Stimulated activated CD4-positive, alpha-beta T cell treated with anti-CD3 and anti-CD28 coated beads, TNF-alpha, amount 100 ng/mL, for 48 hours (primary cell): ENCODE measurements at places on chromosomes 12 and 14.

DNA sequence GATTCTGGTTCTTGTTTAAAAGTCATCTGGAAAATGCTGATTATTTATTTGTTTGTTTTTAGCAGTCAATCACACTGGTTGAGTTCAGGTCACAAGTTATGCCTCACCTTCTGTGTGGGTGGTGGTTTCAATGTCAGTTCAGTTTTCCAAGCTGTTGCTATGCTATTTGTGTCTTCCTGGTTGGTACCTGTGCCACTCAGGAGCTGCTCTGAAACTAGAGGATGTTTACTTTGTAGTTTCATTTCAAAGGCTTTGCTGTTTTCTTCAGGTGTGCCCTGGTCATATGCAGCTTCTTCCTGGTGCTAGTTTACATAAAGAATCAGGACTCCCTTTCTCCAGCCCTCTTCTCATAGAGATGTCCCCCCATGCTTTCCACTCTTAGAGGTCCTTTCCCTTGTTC, 75.7 kb upstream of the PPP4R3A start:
- DNase-seq: no peak

DNA sequence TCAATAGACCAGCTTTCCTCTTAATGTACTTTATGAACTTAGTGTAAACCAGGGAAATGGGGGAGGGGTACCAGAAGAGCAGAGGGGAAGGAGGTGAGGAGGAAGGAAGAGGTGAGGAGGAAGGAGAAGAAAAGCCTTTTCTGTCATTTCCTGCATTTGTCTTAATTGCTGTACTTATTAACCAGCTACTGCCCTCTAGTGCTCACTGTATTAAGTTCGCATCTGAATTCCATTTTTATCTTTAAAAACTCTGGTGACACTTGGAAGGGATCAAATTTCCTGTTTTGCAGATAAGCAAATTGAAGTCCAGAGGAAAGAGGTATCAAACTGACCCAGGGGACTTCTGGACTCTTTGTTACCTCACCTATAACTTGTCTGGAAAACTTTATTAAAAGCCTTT, 22.2 kb downstream of the MANSC1 start:
- no peak for DNase-seq

DNA sequence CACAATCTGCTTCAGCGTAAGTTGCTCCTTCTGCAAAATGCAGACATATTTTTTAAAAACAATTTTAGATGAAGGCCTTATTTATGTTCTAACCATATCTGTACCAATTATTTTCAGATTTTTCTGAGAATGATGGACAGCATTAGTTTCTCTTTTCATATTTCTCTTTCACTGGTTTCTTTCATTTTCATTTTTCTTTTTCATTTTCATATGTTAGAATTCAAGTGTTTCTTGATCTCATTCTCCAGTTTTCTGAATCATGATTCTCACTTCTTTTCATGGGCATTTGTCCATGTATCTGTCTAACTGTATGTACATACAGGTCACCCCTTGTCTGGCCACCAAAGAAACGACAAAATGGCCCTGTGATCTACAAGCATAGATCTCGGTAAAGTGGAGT, 346.6 kb downstream of the NAV3 start:
- no peak for DNase-seq

- no peak for DNase-seq
These were observed 1.5 kb downstream of the NRIP2 start for GRCh38 chr12:2833327-2833726.

DNA sequence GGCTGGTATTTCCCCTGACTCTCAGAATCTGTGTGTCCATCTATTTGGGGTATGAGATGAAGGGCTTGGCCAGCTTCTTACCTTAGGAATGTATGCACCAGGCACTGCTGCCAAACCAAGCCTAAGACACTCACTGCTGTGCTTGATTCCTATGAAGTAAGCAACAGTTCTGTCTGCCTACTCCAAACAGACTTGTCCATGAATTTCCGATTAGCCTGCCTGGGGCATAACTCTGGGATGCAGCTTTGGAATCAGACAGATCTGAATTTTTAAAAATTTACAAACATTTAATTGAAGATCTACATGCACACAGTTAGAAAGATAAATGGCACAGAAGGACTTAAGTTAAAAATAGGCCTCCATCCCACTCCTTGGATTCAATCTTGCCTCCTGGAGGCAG, 59.5 kb upstream of the JDP2 start:
- DNase-seq: no peak

- DNase-seq: no peak
These were observed at the start of gene SLC7A7 for GRCh38 chr14:22814941-22815713. SLC7A7 (minus strand) TSS chr14:22815435; CDS start chr14:22813398, 2,037 bp downstream.

- DNase-seq: no peak
These were observed 115.6 kb downstream of the LRIG3 start for GRCh38 chr12:58804749-58805148.

DNA sequence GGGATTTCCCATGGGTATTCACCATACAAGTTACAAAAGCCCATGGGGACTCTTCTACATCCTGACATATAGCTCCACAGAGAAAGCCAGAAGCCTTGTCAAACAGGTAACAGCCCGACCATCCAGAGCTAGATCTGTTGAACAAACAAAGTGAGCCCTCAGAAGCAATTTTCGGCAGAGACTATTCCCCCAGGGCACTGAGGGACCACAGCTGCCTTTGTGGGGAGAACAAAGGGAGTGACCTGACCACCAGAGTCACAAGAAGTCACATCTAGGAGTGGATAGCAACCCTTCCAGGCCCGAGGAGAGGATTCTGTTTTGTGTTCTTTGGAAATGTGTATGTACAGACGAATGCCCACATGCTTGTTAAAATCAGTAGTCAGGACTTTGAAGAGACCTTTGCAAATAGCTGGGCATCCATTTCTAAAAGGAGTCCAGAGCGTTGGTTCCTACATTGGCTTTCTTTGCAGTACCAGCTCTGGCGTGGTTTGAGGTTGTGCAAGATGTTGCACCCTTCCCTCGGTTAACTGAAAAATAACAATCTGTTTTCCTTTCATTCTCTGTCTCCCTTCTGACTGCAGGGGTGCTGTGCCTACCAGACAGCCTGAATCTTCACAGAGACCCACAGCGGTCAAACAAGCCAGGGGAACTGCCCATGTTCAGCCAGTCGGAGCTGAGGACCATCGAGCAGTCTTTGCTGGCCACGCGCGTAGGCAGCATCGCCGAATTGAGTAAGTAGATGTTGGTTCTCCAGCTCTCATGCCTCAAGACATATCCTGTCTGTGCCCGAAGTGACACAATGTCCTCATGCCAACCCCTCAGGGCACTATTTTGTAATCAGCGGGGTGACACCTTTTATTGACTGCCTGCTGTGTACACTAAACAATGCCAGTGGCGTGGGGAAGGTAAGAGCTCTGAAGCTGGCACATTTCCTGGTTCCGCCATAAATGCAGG, 165.4 kb upstream of the PWP1 start:
- no peak for DNase-seq

- DNase-seq: no peak
These were observed 78.7 kb downstream of the TXNDC16 start for GRCh38 chr14:52473557-52473956.

- DNase-seq: no peak
These were observed 38.1 kb downstream of the GOLGA5 start for GRCh38 chr14:92832137-92832700.

DNA sequence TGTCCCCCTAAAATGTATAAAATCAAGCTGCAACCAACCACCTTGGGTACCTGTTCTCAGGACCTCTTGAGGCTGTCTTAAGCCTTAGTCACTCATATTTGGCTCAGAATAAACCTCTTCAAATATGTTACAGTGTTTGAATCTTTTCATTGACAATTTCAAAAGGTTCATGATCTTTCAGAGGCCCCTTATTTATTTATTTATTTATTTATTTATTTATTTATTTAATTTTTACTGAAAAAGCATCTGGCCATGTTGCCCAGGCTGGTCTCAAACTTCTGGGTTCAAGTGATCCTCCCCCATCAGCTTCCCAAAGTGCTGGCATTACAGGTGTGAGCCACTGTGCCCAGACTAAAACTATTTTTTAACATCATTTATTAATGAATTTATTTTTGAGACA, 8.2 kb upstream of the NUDT4 start:
- no peak for DNase-seq

DNA sequence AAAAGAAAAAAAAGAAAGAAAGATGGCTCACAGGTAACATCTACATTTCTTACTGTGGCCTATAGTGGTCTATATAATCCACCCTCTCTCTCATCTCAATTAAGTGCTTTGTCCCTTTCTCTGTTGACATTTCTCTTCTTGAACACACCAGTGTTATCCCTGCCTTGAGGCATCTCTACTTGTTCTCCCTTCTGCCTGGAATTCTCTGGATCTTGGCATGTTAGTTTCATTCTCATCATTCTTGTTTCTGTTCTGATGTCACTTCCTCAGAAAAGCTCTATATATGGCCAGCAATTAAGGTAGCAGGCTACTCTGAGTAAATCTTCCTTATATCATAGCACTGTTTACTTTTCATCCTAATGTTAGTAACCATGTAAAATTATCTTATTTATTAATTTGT, 155.7 kb upstream of the PDZRN4 start:
- no peak for DNase-seq

DNA sequence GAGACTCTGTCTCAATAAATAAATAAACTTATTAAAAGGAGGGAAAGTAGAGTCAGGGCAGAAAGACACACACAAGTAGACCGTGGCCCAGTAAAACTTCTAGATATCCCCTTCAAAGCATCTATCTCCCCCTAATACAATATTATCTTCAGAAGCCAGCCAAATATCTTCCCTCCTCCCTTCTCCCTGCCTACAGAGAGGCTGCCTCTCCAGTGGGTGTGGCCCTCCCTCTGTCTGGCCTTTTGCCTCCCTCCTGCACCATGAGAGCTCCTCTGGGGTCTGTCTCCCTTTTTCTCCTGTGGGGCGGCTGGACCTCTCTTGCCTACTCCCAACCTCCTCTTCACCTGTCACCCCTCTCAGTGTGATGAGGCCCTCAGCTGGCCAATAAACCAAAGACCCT, 139.2 kb downstream of the EGLN3 start:
- no peak for DNase-seq

DNA sequence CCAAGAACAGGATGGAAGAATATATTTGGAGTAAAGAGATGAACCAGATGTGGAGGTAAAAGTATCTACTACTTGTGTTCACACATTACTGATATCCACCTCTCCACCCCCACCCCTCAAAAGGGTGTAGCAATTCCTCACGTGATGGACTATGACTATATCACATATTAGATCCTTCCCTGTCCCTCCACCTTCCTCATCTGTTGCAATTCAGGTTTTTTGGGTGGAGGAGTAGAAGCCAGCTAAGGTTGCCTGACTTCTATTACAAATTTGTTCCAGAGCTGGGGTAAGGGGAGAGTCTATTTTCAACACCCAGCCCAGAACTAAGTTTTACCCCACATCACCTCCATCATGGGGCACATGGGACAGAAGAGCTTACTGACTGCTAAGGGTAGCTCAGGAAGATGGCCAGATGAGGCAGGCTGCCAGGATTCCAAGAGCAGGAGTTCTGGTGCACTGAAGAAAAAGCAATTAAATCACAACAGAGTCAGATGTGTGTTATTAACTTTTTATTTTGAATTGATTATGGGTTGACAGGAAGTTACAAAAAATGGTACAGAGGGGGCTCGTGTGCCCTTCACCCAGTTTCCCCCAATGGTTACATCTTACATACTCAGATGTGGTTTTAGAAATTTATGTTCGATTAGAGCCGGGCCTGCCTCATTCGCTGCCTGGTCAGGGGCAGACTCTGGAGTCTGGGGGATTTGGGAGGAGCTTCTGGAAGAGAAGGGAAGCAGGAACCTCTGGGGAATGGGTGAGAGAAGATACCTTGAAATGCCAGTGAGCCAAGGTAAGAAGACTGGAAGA, 2.1 kb downstream of the RNASE13 start:
- no peak for DNase-seq

DNA sequence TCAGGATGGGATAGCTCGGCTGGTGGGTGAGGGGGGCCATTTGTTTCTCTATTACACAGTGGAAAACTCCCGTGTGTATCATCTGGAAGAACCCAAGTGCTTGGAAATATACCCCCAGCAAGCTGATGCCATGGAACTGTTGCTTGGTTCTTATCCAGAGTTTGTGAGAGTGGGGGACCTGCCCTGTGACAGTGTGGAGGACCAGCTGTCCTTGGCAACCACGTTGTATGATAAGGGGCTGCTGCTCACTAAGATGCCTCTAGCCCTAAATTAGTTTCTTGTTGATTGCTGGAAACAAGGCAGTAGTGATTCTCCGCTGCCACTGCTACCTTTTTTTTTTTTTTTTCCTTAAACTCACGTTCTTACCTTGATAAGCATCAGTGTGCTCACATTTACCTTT, 1.9 kb downstream of the RIOX1 start:
- no peak for DNase-seq

GRCh38 chr14:103087343-103087835, 3.4 kb downstream of the LBHD2 start:
- DNase-seq: no peak

DNA sequence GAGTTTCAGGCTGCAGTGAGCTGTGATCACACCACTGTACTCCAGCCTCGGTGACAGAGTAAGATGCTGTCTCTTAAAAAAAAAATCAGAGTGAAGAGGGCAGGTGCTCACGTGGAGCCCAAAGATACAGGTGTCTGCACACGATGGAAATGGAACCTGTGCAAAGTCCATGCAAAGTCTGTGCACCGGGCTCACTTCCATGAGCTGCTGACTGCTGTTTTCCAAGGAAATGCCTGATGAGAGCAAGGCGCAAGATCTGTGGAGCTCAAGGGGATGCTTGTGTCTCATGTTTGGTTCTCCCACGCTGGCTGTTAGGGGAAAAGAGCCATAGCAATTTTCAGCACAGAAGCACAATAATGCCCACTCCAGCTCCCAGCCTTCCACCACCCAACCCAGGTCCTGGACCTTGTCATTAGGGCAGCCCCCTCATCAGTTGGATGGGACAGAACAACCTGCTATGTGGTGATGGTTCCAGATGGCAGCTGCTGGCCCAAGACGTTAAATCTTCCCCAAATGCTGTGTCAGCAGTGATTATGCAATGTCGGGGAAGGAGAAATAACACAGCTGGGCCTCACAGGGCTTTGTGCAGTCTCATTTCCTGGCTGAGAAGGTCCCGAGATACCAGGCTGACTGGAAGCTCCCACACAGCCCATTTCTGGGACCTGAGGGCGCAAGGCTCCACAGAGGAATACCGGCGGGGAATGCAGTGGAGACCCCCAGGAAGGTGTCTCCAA, 27.9 kb upstream of the DICER1 start:
- DNase-seq: no peak

DNA sequence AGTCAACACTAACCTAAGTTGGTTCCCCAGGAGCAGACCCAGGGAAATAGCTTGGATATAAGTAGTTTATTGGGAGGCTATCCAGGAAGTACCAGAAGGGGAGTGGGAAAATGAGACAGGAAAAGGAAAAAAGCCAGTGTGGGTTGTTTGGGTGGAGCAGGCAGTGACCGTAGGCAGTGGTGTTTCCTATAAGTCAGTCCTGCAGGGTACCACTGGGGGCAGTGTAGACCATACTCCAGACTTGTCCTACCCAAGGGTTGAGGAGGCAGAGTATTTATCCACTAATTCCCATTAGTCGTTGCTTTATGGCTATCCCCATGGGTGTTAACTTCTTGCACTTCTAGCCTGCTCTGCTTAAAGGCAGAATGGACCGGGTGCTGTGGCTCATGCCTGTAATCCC, 6.4 kb upstream of the CCDC60 start:
- no peak for DNase-seq

GRCh38 chr14:50736932-50737419, 68.9 kb upstream of the SAV1 start:
- peak; percentile 33 for DNase-seq
